C1 segment of cervical spinal cord (tissue), 14 donors: ENCODE measurements at places on chromosomes 4 and X.

- DNase-seq: no peak
Measured at GRCh38 chr4:1408418-1408817, 2.2 kb upstream of the NKX1-1 start.

GRCh38 chr4:76251441-76252270 is at the start of gene FAM47E:
Gene FAM47E, plus strand, starts transcription at chr4:76251721. Its CDS starts 26 bp downstream, at chr4:76251747.
- DNase-seq: peak; percentile 48

GRCh38 chr4:58808817-58809216 is 1698.6 kb upstream of the IGFBP7 start:
- DNase-seq: no peak

DNA sequence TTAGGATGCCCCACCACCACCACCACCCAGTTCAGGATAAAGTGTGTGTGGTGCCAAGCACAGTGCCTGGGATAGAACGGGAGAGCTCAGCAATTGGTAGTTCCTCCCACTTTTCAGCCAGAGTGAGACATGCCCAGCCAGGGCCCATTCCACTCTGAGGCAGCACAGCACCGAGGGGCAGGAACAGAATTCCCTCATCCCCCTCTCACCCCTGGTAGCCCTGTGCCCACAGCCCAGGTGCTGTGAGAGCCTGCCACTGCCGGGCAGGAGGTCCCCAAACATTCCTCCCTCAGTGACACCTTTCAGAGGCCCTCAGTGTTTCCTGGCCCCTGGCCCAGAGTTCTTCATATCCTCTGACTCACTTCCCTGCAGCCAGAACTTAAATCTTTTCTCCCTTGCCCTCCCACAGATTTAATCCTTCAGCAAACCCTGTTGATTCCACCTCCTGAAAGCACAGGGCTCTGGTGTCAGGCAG is 8.1 kb downstream of the RIPPLY1 start:
- no peak for DNase-seq

DNA sequence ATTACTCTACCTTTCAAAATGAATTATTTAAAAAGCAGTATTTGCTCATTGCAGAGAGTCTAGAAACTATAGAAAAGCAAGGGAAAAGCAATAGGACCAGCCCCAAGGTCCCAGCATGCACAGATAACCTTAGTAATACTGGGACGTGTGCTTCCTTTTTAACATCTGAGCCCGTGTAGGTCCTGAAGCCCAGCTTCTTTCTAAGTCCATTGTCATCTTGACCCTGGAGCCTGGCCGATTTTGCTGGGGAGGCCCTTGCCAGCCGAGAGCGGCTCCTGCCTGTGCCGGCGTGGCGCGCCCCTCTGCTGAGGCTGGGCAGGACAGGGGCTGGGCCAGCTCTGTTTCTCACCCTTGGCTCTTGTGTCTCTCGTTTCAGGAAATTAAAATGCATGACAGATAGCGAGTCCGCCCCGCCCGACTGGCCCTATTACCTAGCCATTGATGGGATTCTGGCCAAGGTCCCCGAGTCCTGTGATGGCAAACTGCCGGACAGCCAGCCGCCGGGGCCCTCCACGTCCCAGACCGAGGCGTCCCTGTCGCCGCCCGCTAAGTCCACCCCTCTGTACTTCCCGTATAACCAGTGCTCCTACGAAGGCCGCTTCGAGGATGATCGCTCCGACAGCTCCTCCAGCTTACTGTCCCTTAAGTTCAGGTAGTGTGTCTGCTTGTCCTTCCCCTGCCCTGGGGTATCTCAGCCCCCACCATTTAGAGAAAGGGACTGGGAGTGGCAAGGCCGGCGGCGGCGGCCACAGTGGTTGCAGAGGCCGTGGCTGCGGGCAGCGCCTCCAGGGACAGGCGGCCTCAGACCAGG is 4.1 kb downstream of the MSANTD1 start:
- DNase-seq: no peak

DNA sequence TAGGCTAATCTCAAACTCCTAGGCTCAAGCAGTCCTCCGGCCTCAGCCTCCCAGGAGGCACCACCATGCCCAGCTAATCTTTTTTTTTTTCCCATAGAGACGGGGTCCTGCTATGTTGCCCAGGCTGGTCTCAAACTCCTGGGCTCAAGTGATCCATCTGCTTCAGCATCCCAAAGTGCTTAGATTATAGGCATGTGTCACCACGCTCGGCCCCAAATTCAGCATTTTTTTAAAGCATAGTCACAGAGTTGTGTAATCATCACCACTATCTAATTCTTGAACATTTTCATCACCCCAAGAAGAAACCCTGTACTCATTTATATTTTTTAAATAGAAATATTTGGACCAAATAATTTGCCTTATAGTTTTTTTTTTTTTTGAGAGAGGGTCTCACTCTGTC is 10.3 kb downstream of the CENPI start:
- DNase-seq: no peak

DNA sequence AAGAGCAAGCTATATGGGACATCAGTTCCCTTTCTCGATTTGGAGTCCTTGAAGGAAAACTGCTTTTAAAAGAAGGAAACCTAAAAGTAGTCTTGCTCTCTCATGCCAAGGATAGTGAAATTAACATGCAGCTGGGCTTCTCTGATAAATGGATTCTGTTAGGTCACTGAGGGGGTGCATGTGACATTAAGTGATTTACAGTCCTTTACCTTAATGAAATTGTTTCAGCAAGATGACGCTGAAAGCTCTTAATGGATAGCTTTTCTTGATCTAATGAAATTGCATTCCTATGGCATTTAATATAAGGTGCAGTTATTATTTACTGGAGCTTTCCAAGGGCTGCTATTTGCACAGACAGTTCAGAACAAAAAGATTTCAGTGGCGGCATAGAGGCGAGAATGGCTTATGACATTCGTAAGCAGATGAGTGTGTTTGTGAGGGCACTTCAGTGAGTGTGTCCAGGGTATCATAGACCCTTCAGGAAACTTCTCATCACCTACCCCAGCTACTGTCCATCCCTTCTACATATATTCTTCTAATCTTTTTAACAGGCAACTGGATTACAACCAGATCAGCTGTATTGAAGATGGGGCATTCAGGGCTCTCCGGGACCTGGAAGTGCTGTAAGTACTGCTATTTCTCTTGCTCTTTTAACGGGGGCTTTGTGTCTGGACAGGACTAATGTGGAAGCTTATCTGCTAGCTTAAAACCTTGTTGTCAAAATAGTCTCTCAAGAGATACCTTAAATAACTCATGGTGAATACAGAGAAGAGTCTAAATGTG is 219.9 kb upstream of the PACRGL start:
- DNase-seq: no peak

DNA sequence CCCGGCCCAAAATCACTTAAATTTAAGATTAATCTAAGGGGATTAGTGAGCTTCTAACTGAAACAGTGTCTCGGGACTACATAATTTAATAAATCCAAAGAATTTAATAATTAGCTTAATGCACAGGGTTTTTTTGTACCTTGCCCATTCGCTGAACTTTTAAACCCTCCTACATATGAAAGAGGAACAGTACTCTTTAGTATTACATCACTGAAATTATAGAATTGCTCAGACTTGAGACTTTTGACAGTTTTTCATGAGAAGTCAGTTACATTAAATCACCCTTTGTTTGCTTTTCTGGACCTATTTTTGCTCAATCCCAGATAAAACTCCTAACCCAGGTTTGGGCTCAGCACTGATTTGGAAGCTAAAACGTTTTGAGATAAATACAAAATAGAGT is 2.4 kb upstream of the TADA2B start:
- no peak for DNase-seq

- no peak for DNase-seq
Measured at GRCh38 chr4:80307183-80307735, 28.3 kb upstream of the CFAP299 start.

DNA sequence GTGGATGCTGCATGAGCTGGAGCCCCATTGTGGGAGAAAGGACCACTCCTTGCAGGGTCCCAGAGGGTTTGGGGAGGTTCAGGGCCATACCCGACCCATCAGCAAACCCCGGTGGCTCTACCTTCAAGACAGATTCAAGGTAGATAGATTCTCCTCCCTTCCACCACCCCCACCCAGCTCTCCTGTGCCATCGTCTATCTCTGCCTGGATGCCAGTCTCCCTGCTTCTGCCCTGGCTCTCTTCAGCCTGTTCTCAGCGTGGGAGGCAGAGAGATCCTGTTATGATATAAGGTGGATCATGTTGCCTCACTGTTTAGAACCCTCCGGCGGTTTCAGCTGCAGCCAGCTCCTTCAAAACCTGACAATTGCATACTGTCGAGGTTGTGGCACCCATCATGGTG is 5.4 kb downstream of the LAGE3 start:
- DNase-seq: no peak

- no peak for DNase-seq
Measured at GRCh38 chr4:26522478-26522877, 32.2 kb upstream of the CCKAR start.

GRCh38 chr4:156971165-156971675 is 379 bp downstream of the PDGFC start:
- peak; percentile 36 for DNase-seq

- DNase-seq: no peak
Measured at GRCh38 chrX:140163371-140164159, 198.2 kb upstream of the CXorf66 start.

- DNase-seq: no peak
Measured at GRCh38 chrX:27242581-27242980, 220.6 kb downstream of the PPP4R3C start.

GRCh38 chrX:37349221-37350033 is at the start of gene PRRG1:
Gene PRRG1, plus strand, starts transcription at chrX:37349364. Its CDS starts 56,886 bp downstream, at chrX:37406250.
- DNase-seq: peak; percentile 44
